ENCODE measurements at places on chromosomes 12 and 14. TPM values are rescaled to one million over a fixed set of nuclear protein-coding genes. Genes with fewer than 3 reads are reported as not detected.

DNA sequence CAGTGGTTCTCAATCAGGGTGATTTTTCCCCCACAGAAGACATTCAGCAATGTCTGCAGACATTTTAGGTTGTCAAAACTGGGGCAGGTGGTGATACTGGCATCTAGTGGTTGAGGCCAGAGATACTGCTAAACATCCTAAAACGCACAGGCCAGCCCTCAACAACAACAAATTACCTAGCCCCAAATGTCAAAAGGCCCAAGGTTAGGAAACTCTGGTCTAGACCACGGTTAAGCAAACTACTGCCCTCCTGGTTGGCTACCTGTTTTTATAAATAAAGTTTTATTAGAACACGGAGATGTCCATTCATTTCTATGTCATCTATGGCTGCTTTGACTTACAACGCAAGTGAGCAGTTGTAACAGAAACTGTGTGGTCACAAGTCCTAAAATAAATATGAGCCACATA lies 186.7 kb downstream of the EFCAB11 start:
- H3K36me3 ChIP-seq: no peaks in the 10 kb centered on the region
- H3K4me1 ChIP-seq: peaks cover 12% of the 10 kb centered on the region
- H3K27ac ChIP-seq: no peak overlapping the region
- peaks cover 3% of the 10 kb centered on the region for H3K27me3 ChIP-seq

- H3K27ac ChIP-seq: no peak overlapping the region
- H3K4me3 ChIP-seq: no peak overlapping the region
- H3K4me1 ChIP-seq: peaks cover 51% of the 10 kb centered on the region
- peaks cover 14% of the 10 kb centered on the region for H3K36me3 ChIP-seq
- DNase-seq: no peak
- peaks cover 3% of the 10 kb centered on the region for H3K27me3 ChIP-seq
These were observed 376.2 kb downstream of the DPF3 start for GRCh38 chr14:72517736-72518135.

GRCh38 chr12:82474181-82474797 lies 116.0 kb downstream of the METTL25 start:
- peaks cover 11% of the 10 kb centered on the region for H3K36me3 ChIP-seq
- peak overlapping the region; percentile 53 for H3K4me3 ChIP-seq
- DNase-seq: no peak
- H3K27ac ChIP-seq: peak overlapping the region; percentile 76
- H3K4me1 ChIP-seq: peaks cover 28% of the 10 kb centered on the region

DNA sequence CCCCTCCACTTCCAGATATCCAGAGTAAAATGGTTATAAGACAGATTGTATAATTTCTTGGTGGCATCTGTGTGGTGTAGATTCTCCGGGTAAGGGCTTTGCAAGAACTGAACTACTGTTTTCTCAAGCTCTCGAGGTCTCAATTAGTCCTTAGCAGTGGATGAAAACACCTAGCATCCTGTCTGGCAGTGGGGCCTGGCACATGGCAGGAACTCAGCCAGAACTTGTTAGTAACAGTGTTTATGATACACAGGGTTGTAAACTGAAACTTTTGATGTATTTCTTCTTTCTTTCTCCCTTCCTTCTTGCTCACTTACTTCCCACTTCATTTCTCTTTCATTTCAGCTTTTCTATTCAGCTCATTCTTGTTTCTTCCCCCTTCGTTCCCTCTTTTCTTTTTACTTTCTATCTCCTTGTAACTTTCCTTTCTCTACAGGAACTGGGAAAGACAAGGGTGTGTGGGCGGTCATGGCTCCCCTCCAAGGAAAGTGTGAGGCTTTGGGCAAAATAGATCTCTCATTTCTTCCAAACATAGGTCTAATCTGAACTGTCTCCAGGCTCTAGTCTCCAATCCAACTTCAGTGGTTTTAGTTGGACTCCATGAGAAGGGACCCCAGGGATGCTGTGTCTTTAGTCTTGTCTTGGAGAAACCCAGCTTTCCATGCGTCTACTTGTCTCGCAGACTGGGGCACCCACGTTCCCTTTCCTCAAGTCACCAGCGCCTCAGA lies 159.7 kb downstream of the PAH start:
- peaks cover 11% of the 10 kb centered on the region for H3K4me1 ChIP-seq
- H3K27ac ChIP-seq: no peak overlapping the region
- DNase-seq: no peak
- H3K27me3 ChIP-seq: peaks cover 7% of the 10 kb centered on the region
- peak overlapping the region; percentile 46 for H3K4me3 ChIP-seq

- H3K27ac ChIP-seq: no peak overlapping the region
- H3K27me3 ChIP-seq: peaks cover 37% of the 10 kb centered on the region
- no peaks in the 10 kb centered on the region for H3K36me3 ChIP-seq
- H3K4me1 ChIP-seq: peaks cover 23% of the 10 kb centered on the region
- DNase-seq: peak; percentile 73
These were observed 70.2 kb upstream of the TBX5 start for GRCh38 chr12:114476159-114476558.

DNA sequence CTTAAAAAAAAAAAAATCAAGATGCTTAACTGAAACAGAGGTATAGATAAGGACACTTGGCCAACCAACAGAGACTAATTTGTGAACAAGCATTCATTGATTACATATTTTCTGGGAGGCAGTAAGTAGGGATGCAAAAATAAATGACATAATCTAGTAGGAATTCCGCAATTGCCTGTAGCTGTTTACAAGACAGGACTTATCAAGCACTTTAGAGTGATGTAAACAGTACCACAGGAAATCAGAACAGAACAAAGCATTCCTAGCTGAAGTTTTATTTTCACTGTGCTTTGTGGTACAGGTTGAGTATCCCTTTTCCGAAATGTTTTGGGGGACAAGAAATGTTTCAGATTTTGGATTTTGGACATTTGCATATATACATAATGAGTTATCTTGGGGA lies 68.2 kb upstream of the FGD4 start:
- H3K36me3 ChIP-seq: peaks cover 20% of the 10 kb centered on the region
- peaks cover 8% of the 10 kb centered on the region for H3K4me1 ChIP-seq
- H3K27me3 ChIP-seq: no peaks in the 10 kb centered on the region
- DNase-seq: peak; percentile 3
- H3K27ac ChIP-seq: no peak overlapping the region

GRCh38 chr14:66131111-66131510 lies 355.1 kb upstream of the CCDC196 start:
- H3K36me3 ChIP-seq: no peaks in the 10 kb centered on the region
- H3K27ac ChIP-seq: no peak overlapping the region
- H3K4me1 ChIP-seq: no peaks in the 10 kb centered on the region
- H3K4me3 ChIP-seq: no peak overlapping the region
- DNase-seq: no peak
- H3K27me3 ChIP-seq: no peaks in the 10 kb centered on the region

GRCh38 chr12:3293446-3294161 lies 197.4 kb upstream of the PRMT8 start:
- H3K4me1 ChIP-seq: peaks cover 14% of the 10 kb centered on the region
- no peaks in the 10 kb centered on the region for H3K36me3 ChIP-seq
- H3K27me3 ChIP-seq: peaks cover 9% of the 10 kb centered on the region
- peak; percentile 25 for DNase-seq
- H3K4me3 ChIP-seq: no peak overlapping the region
- H3K27ac ChIP-seq: no peak overlapping the region

DNA sequence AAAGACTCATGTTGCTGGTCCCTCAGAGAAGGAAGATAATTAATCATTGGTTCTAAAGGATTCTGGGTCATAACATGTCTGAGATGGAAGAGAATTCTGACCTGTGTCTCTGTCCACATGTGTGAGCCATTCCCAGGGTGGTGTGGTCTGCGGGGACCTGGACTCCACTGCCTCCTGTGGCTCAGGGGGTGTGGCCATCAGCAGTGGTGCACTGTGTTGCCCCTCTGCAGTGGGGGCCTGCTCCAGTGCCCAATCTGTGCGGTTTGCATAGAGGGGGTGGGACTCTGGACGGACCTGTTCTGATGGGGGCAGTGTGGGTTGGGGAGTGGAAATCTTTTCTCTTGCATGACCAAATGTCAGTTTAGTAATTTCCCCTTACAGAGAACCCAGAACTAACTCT lies 13.5 kb downstream of the KRT85 start:
- DNase-seq: no peak
- peaks cover 24% of the 10 kb centered on the region for H3K27me3 ChIP-seq
- no peak overlapping the region for H3K4me3 ChIP-seq
- no peaks in the 10 kb centered on the region for H3K36me3 ChIP-seq

DNA sequence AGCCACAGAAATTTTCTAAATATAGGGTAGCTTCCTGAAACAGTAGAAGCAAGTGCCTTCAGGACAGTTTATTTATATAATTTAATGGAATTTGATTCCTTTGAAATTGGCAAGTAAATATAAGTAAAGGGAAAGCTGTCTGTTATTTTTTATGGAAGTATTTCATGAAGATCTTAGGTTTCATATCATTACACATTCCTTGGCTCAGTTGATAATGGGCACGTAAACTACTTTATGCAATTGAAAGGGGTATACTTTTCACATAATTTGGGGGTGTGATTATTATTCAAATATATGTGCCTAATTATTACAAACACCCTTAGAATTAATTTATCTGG lies 71.1 kb upstream of the RAP1B start:
- H3K36me3 ChIP-seq: no peaks in the 10 kb centered on the region
- H3K4me1 ChIP-seq: peaks cover 32% of the 10 kb centered on the region
- peaks cover 2% of the 10 kb centered on the region for H3K27me3 ChIP-seq

- H3K27ac ChIP-seq: peak overlapping the region; percentile 97
- no peaks in the 10 kb centered on the region for H3K27me3 ChIP-seq
- H3K4me3 ChIP-seq: peak overlapping the region; percentile 67
- DNase-seq: peak; percentile 48
- peaks cover 45% of the 10 kb centered on the region for H3K4me1 ChIP-seq
These were observed 70.0 kb downstream of the ARMH4 start for GRCh38 chr14:58082011-58082410.

DNA sequence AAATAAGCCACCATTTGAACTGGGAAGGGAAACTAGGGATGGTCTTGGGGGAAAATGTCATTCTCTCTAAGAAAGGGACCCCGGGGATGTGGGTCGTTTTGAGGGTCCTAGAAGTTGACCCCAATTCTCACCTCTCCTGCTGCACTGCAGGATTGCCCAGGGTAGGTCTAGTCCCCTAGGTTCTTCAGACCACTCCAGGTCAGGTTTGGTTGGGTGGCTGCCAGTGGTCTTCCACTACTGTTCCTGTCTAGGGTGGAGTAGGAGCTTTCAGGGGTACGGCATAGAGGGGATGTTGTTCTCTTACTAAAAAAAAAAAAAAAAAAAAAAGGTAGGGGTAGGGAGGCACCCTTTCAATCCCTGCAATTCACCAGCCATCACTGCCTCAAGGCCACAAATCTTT lies 7.3 kb downstream of the HOXC8 start:
- H3K4me1 ChIP-seq: peaks cover 28% of the 10 kb centered on the region
- H3K36me3 ChIP-seq: no peaks in the 10 kb centered on the region
- H3K27me3 ChIP-seq: peaks cover 54% of the 10 kb centered on the region
- no peak overlapping the region for H3K27ac ChIP-seq

GRCh38 chr12:102765736-102766135 lies 151.3 kb downstream of the PAH start:
- no peaks in the 10 kb centered on the region for H3K36me3 ChIP-seq
- H3K4me3 ChIP-seq: no peak overlapping the region
- DNase-seq: no peak
- peaks cover 7% of the 10 kb centered on the region for H3K27me3 ChIP-seq
- no peak overlapping the region for H3K27ac ChIP-seq

GRCh38 chr12:76464631-76465166 lies 94.9 kb downstream of the OSBPL8 start:
- peaks cover 1% of the 10 kb centered on the region for H3K27me3 ChIP-seq
- H3K4me1 ChIP-seq: peaks cover 45% of the 10 kb centered on the region
- H3K4me3 ChIP-seq: no peak overlapping the region

DNA sequence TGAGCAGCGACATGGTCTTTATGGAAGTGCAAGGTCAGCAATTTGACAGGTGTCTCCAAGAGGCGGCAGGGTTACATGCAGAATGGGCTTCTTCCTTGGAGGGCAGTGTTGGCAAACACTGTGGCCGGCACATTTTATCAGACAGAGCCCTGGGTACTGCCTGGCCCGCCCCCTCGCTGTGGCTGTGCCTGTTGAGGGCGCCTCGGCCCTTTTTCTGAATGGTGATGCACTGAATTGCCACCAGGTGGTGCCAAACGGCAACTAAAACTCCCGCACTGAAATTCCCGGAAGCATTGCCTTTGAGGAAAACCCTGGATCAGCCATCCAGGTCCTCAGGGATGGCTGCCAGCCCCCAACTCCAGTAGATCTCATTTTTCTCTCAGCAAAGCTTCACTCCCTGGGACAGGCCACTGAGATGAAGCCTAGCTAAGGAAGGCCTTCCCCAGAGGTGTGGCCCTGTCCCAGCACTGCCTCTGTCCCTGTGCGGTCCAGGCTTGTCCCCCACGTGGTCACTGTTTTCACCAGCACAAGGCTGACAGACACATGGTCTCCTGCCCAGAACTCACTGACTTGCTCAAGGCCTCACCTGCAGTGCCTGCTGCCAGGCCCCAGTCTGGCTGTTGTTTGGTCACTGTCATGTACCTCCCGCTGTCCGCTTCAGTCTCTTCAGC lies 73.6 kb downstream of the TESC start:
- H3K27ac ChIP-seq: peak overlapping the region; percentile 36
- DNase-seq: peak; percentile 50
- H3K36me3 ChIP-seq: peaks cover 17% of the 10 kb centered on the region
- no peak overlapping the region for H3K4me3 ChIP-seq

- H3K27me3 ChIP-seq: peaks cover 1% of the 10 kb centered on the region
- no peak overlapping the region for H3K4me3 ChIP-seq
- H3K36me3 ChIP-seq: no peaks in the 10 kb centered on the region
- no peak overlapping the region for H3K27ac ChIP-seq
These were observed 30.5 kb downstream of the TSPAN19 start for GRCh38 chr12:85005615-85006014.

GRCh38 chr12:124032265-124032886 lies 59.4 kb downstream of the ZNF664 start:
- no peaks in the 10 kb centered on the region for H3K36me3 ChIP-seq
- peak overlapping the region; percentile 3 for H3K27ac ChIP-seq
- peak; percentile 50 for DNase-seq
- H3K4me3 ChIP-seq: no peak overlapping the region
- peaks cover 2% of the 10 kb centered on the region for H3K27me3 ChIP-seq

- H3K27ac ChIP-seq: no peak overlapping the region
- no peak for DNase-seq
- no peaks in the 10 kb centered on the region for H3K36me3 ChIP-seq
- H3K27me3 ChIP-seq: no peaks in the 10 kb centered on the region
These were observed 621.6 kb downstream of the CCER1 start for GRCh38 chr12:90333424-90333823.

- H3K27me3 ChIP-seq: peaks cover 2% of the 10 kb centered on the region
- no peaks in the 10 kb centered on the region for H3K4me1 ChIP-seq
- DNase-seq: peak; percentile 4
These were observed 39.0 kb downstream of the SLCO1B1 start for GRCh38 chr12:21169878-21170472.

- no peak for DNase-seq
- peaks cover 52% of the 10 kb centered on the region for H3K36me3 ChIP-seq
- peaks cover 69% of the 10 kb centered on the region for H3K4me1 ChIP-seq
- peak overlapping the region; percentile 69 for H3K27ac ChIP-seq
- H3K27me3 ChIP-seq: no peaks in the 10 kb centered on the region
These were observed 139.2 kb downstream of the KICS2 start for GRCh38 chr12:64082866-64083268.

Gene ALX1
- not detected for total RNA-seq

Gene NPFF
- not detected for total RNA-seq

Gene TPH2
- not detected for total RNA-seq

Gene SLCO1B1
- not detected for total RNA-seq

Gene RIPK3
- total RNA-seq: not detected

Gene RAD51AP1
- total RNA-seq: 11.2 TPM
